Activated naive CD8-positive, alpha-beta T cell treated with anti-CD3 and anti-CD28 coated beads, Interleukin-2, amount 10 ng/mL, durations not matched to agents 7 days and 5 days (primary cell): ENCODE measurements at places on chromosomes 6 and 20.

- no peak for DNase-seq
Measured at GRCh38 chr6:131782764-131783163, 25.1 kb upstream of the ENPP1 start.

GRCh38 chr6:37920667-37921066 lies 101.1 kb downstream of the ZFAND3 start:
- DNase-seq, result no peak

DNA sequence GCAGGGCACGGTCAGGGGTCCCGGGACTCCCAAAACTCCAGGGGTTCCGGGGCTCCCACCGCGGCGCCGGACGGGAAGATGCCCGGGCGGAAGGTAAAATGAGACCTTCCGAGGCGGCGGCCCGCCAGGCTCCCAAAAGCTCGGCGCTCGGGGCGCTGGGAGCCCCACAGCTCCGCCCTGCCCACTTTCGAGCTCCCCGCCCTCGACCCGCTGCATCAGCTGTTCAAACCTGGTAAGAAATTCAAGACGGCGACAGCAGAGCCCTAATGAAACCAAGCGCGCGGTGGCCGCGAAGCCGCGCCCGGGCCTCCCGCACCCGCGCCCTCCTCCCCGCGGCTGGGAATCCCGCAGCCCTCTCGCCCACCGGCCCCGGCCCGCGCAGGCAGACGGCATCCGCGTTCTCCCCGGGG lies 369 bp downstream of the SLC4A11 start:
- DNase-seq, result peak; percentile 72

- peak; percentile 60 for DNase-seq
Measured at GRCh38 chr20:1816384-1817381, 78.5 kb upstream of the SIRPA start.

DNA sequence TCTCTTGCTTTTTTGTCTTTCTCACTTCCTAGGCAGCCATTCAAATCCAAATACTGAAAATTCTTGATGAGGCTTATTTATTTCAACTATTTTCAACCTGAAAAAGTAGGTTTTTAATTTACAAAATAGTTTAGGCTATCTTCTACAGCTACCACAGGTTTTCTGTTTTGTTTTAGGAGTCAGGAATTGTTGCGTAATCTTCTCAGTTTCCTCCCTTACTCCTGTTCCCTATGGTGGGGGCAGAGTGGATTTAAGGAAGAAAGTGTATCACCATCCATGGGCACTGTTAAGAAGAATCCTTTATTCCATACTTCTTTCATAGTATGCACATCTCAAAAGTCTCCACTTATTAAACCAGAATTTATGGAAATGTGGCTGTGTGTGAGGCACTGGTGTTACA lies 182.4 kb downstream of the KHDC1L start:
- no peak for DNase-seq

DNA sequence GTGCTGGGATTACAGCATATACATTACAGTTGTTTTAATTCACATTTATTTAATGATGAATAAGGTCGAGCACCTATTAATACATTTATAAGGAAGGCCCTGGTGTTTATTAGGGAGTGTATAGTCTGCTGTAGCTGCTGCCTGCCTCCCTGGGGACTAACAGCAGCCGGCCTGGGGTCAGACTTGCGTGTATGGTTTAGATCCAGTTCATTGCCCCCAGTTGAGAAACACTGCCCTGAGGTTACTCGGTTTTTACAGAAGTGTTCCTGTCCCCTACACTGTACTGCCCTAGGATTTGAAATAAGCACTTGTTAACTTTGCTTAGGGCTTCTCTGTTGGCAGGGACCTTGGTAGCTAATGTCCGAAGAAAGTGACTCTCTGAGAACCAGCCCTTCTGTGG lies 4.0 kb downstream of the TTPAL start:
- DNase-seq, result no peak

- DNase-seq, result no peak
Measured at GRCh38 chr6:84601366-84601765, 163.0 kb downstream of the TBX18 start.
